ENCODE measurements at places on chromosomes 12 and 14.

- no peak for DNase-seq
Measured at GRCh38 chr14:63523735-63524426, 19.3 kb downstream of the PPP2R5E start.

DNA sequence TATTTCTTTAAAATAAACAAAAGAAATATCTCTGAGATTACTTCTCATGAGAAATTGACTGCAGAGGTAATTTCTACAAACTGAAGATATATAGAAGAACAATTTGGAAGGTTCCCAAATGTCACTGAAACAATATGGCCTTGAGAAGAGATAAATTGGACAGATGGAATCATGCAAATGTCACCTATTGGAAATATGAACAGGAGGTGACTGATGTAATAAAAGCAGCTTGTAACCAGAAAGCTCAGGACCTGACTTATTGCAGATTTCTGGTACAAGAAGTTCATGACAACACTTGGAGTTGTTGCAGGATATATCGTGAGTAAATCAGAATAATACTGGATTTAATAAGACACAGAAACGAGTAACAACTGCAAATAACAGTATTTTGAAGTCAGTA lies 93.3 kb upstream of the TRHDE start:
- no peak for DNase-seq

GRCh38 chr12:28132398-28132797 lies 57.9 kb upstream of the CCDC91 start:
- DNase-seq, result no peak

DNA sequence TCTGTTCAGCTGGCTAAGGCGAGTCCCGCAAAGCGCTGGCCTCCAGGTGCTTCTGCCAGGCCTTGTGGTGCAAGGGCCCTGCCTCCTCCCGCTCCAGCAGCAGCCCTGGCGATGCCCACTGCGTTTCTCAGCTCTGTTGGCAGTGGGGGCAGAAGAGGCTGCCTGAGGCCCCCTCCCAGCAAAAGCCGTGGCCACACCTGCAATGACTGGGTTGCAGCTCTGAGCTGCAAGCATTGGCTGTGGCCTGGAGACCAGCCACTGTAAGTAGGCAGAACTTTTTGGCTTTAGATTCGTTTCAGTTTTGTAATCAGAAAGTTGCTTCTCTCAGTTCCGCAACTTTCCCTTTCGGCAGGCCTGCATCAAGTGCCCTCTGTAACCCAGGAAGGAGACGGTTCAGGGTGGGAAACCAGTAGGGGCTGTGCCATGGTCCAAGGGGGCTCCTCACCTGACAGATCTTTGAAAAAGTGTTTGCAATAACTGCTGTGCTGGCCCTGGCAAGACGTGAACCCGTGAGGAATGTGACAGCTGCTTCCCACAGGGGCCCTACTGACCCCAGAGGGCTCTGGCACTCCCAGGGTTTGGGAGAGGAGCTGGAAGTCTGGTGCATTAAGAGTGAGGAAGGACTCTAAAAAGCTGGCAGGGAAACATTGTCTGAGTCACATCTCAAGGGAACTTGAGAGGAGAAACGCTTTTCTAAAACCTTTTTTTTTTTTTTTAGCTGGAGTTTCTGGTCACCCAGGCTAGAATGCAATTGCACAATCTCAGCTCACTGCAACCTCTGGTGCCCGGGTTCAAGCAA lies 54.5 kb upstream of the MAX start:
- DNase-seq, result no peak

DNA sequence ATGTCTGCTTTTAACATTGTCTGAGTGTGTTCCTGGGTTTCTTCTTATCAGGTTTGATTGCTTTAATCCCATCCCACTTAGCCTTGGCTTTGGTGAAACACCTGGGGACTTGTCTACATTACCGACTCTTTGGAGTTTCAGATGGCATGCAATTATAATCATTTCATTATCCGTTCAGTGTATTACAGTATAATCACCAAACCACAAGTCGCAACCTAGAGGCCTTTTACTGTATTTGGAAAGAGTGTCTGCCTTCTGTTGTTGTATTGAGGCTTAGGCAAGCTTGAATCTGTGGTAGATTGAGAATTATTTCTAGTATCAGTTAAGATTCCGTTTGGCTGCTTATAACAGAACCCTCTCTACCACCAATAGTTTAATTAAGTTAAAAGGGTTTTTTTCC lies 103.9 kb downstream of the TGFB3 start:
- no peak for DNase-seq

GRCh38 chr14:87772854-87773253 lies 220.1 kb downstream of the GALC start:
- DNase-seq, result no peak

DNA sequence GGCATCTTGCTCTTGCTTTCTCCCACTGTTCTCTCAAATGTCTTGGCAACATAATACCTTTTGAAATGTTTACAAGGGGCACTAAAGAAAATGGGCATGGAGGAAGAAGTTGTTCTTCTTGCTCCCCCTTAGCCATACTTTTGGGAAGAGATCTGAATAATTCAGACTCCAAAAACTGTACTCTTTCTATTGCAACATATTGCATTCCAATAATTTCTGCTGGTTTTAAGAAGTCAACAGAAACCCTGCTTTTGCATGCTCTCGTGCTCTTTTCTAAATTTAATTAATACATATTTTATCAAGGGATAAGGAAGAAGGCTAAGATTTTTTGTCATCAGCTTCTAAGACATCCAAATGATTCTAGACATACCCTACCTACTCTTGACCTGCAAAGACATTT lies 409.9 kb upstream of the SOX5 start:
- DNase-seq, result no peak

DNA sequence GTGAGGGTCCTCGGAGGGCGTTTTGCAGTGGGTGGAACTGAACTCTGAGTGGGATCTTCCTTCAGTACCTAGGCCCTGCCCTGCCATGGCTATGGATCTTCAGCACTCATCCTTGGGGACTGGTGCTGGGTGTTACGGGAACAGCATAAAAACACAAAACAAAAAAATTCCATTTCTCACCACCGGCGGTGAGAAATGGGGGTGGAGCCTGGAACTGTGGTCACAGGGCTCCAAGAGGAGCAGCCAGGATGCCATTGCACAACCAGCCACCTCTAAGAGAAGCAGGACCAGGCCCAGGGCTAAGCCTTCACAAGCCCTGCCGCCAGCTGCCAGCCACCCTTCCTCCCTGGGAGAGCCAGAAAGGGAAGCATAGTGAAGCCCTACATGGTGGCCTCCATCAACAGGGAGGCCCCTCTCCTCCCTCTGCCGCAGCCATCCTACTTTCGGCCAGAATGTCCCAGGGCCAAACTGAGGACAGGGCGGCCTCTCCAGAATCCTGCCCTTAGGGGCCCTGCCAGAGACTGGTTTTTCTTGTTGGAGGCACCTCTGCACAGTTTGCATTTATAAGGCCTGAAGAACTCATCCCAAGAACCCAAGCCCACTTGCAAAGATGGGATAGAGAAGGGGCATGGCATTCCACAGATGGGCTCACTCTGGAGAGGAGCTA lies 76.5 kb downstream of the VCPKMT start:
- DNase-seq, result no peak

DNA sequence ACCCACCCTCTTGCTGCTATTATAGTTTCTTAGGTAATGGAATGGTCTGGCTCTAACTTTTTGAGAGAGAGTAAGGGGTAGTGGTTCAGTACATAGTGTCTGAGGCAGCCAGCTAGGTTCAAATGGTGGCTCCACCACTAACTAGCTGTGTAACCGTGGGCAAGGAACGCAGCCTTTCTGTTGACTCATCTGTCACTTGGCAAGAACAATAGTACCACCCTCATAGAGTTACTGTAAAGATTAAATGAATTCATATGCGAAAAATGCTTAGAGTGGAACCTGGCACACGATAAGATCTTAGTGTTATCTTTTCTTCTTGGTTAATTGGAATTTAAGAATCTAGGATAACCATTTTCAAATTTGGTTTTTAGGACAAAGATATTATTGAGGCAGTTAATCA lies 14.0 kb downstream of the CCDC62 start:
- no peak for DNase-seq

DNA sequence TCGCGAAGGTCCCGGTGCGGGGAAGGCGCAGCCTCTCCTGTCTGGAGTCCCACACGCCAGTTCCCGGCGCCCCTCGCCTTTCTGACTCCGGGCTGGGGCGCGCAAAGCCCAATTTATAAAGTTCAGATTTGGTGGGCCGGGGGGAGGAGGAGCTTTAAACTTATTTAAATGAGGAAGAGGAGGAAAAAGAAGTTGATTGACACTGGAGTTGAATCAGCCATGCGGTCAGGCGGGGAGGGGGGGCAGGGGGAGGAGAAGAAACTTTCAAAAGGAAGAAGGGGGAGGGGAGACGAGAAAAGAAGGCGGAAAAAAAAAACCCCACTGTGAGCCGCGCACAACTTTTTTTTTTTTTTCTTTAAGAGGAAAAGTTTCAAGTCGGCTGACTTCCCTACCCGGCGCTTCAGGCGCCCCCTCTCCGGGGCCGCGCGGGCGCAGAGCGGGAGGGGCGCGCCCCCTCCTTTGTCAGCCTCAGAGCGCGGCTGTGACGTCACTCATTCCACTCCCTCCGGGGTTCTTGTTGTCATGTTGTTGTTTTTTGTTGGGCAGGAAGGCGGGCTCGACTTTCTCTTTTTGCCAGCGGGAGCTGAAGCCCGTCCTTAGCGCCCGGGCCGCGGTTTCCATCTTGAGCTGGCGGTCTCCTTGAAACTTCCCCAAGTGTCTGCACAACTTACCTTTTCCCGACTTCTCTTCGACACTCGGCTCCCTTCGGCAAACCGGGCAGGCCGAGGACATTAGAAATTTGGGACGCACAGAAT lies at the start of gene ZFP36L1:
Gene ZFP36L1, minus strand, starts transcription at position 89 of the 755 bp plus-strand sequence. CDS start 129 bp downstream, outside the sequence.
- peak; percentile 94 for DNase-seq

GRCh38 chr12:104230304-104231095 lies 14.9 kb downstream of the TXNRD1 start:
- no peak for DNase-seq
